Amniotic epithelial cell (primary cell): ENCODE measurements at places on chromosomes 1 and 21.

DNA sequence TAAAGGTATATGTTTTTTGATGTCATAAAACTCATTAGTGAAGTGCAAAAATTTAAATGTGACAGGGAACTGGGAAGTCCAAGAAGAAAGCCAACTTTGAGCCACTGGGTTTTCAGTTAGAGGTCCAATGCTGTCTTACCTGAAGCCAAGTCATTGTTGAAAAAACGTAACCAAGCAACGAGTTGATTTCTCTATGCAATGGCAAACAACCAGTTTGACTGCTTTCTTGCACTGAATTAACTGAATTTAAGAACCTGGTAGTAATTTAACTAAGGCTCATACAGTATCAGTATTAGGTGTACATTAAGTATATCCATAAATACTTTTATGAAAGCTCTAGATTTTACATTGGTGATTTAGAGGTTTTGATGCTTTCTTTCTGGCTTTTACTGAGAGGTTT lies 20.2 kb upstream of the S1PR1 start:
- no peak for DNase-seq

- DNase-seq, result no peak
These were observed 1423.1 kb downstream of the AMY1C start for GRCh38 chr1:105172788-105173187.

GRCh38 chr1:233295237-233295974 lies at the start of gene PCNX2:
PCNX2 (minus strand) TSS chr1:233295725; CDS start chr1:233295478, 247 bp downstream.
- DNase-seq, result peak; percentile 47

GRCh38 chr21:35575280-35575915 lies 484.9 kb downstream of the SETD4 start:
- peak; percentile 89 for DNase-seq

DNA sequence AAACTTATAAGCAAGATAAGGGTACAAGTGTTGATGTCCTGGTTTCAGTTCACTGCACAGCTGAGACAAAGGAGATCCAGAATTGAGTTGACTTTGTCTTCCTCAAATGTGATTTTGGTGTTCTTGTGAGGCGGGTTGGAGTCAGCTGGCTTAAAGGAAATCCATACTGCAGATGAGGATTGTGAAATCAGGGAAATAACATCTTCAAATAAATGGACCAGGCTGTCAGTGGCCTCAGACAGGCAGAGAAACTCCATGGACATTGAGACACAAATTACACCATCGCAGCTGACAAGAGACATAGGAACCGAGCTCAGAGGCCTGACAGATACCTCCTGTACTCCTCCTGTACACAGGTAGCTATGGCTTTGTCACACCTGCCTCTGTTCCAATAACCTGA lies 27.0 kb upstream of the REG4 start:
- peak; percentile 35 for DNase-seq

GRCh38 chr1:202160377-202160940 lies at the start of gene PTPN7:
PTPN7 (minus strand) TSS chr1:202160602; CDS start chr1:202159402, 1,200 bp downstream.
- DNase-seq, result no peak

DNA sequence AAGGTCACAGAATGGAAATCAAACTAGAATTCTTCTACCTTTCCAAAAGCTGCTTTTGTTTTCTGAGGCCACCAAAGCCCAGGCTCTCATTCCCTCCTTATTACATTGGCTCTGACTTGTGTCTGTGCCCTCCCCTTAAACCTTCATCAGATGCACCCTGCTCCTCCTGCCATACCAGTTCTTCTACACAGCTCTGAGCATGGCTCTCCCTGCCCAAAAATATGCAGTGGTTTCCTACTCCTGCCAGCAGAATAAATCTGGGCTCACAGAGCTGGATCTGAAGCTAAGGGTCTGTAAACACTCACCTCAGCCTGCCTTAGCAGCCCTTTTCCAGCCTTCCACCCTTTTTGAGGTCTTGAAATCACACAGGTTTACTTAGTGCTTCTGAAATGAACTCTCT lies 55.0 kb downstream of the TTC3 start:
- DNase-seq, result no peak

DNA sequence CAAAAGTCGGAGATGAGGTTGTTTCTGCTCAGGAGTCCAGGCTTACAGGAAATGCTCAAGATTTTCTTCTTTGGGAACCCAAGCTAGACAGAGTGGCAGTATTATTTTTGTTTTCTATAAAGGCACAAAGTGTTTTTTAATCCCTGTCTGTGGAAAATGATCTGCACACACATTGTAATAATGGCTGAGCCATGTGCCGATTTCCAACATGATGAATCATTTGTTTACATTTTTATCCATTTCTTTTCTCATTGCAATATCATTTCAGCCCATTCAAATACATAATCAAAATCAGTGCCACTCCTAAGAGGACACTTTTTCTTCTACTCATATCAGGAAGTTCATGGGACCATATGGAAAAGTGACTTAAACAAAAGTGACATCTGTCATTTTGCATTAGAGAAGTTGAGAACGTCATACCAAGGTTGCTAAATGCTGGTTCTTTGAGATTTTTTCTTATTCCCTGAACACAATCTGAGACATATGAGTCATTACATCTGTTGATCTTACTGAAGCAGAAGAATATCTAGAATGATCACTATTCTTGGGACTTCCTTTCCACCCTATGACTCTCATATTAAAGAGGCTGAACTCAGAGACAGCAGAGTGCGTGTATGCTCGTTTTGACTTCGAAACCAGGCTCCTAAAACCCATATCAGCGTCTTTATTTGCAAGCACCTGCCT lies 44.9 kb downstream of the ACTA1 start:
- no peak for DNase-seq

DNA sequence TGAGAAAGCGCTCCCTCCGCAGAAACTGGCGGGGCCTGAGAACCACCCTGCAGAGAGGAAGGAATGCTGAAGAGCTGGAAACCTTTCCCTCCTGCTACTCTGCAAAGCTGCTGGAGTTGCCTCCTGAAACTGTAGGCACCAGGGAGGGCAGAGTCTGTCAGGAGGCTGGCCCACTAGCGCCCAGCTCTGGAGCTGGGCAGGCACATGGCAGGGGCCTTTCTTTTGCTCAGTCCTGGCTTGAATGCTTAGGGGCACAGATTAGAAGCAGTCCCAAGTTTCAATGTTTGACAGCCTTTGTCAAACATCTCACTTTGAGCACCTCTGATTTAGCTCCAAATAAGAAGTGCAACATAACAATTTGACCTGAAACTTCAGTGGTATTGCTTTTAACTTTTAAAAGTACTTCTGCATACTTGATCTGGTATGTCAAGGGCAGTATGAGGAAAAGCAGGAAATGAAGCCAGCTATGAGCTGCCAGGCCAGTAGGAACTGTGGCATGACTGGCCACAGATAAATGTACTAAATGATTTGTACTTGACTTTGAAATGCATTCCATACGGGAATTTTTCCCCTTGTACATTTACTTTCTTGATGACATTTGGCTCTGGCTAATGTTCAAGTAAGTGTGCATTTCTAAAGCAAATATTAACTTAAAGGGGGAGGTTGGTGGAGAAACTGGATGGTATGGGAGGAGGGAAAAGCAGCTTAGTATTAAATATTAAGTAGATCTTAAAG lies 7.2 kb downstream of the C1orf116 start:
- peak; percentile 83 for DNase-seq

DNA sequence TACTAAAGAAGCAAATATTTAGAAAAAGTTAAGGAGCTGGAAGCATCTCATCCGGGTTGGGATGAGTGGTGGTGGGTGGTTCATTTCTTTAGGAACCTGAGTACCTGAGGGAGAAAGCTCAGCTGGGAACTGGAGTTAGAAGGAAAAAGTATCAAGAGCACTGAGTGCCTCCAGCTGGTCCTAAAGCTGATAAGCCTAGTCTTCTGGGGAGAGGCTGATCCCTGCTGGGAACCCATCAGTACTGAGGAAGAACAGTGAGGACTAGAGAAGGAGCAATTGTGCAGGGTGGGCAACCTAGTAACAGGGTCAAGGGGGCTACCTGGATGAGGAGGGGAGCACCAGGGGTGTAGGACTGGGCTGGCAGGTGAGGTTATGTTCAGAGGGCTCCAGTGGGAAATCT lies 89.5 kb downstream of the RUNX1 start:
- DNase-seq, result no peak

DNA sequence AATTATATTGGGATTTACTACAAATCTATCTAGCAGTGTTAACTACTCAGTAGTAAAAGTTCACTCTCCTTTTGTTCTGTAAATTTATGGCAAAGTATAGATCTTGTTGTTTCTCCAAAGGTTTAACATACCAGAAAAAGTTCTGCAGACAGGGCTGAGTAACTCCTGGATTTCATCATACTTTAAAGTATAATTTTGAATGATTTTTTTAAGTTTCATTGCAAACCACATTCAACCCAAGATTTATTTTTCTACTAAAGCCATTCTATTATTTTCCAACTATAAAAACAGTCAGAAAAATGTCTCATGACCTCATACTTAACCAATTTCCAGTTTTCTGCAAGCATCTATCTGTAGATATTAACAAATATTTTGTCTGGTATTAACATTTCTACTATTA lies 585.8 kb upstream of the ZRANB2 start:
- no peak for DNase-seq

GRCh38 chr1:78091886-78092285 lies 46.1 kb downstream of the GIPC2 start:
- DNase-seq, result no peak

GRCh38 chr1:6303397-6304012 lies 42.6 kb upstream of the GPR153 start:
- no peak for DNase-seq

DNA sequence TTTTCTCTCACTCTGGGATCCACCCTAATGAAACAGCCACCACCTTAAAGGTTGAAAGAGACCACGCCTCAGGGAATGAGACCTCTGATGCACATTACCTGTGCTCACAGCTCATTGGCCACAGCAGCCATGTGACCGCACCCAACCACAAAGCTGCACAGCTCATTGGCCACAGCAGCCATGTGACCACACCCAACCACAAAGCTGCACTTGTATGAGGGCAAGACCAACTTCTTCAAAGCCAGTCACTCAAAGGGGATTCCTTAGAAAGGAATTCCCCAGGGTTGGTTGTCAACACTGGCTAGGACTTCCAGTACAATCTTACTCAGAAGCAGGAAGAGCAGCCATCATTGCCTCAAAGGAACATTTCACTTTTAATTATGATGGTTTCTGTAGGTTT lies 43.6 kb upstream of the PDE9A start:
- no peak for DNase-seq

GRCh38 chr1:115555446-115555845 lies 86.3 kb upstream of the VANGL1 start:
- DNase-seq, result no peak

DNA sequence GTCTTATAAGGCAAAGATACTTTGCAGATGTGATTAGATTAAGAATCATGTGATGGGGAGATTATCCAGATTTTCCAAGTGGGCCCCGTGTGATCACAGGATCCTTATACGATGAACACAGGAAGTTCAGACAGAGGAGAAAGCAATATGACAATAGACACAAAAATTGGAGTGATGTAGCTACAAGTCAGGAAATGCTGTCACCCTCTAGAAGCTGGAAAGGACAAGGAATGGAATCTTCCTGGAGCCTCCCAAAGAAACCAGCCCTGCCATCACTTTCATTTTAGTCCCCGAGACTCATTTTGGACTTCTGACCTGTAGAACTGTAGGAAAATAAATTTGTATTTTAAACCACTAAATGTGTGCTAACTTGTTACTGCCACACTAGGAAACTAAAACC lies 61.9 kb upstream of the C1orf21 start:
- no peak for DNase-seq

- peak; percentile 36 for DNase-seq
These were observed 56.3 kb upstream of the JUN start for GRCh38 chr1:58839846-58840835.

GRCh38 chr1:193060938-193061337 lies 1.5 kb downstream of the RO60 start:
- no peak for DNase-seq
